SK-MEL-5 (cell line): ENCODE measurements at places on chromosomes 4 and X. TPM values are rescaled to one million over a fixed set of nuclear protein-coding genes. Genes with fewer than 3 reads are reported as not detected.

Gene TCEANC
- total RNA-seq: 4.1 and 5.4 TPM in 2 replicates

Gene HPSE
- 5.7 and 7.4 TPM in 2 replicates for total RNA-seq

Gene CXorf65
- total RNA-seq: not detected in 2 replicates

Gene IL1RAPL2
- total RNA-seq: not detected in 2 replicates

Gene CCNI
- total RNA-seq: 105 and 112 TPM in 2 replicates

Gene TRIM75
- not detected in 2 replicates for total RNA-seq

Gene TSPAN7
- total RNA-seq: 0.74 and 1.1 TPM in 2 replicates

Gene NAT8L
- total RNA-seq: 3.8 and 3.9 TPM in 2 replicates
